ENCODE measurements at places on chromosomes 16 and 17.

GRCh38 chr17:69995476-69995875, 79.5 kb upstream of the KCNJ16 start:
- no peak for DNase-seq

DNA sequence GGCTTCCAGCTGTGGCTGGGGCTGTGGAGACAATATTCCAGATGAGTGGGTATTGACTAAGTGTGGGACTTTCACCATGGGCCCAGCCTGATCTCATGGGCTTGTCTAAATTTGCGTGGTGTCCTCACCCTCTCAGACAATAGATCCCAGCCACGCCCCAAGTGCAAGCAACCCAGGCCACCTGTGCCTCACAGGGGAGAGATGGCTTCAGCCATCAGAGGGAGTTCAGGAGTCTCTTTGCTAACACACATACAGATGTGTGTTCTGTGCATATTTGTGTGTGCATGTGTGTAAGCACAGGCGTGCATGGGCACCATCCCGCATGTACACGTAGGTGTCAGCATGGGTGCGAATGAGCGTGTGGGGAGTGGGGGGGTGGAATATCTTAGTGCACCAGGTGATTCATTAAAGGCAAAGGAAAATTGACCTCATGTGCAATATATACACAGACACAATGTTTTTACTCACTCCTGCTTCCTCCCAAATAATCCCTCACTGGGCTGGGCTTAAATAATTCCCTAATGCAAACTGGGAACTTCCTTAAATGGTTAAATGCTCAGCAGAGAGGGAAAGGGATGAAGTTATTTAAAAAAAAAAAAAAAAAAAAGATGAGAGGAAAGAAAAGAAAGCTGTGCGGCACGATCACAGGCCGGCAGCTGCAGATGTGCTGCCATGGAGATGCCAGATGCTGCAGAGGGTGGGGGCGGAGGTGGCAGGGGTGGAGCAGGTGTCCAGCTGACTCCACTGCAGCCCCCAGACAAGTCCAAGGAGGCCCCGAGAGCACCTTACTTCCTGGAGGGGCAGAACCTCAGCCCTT, 24.0 kb upstream of the CDC42EP4 start:
- no peak for DNase-seq

GRCh38 chr16:71893888-71894228, 1.5 kb upstream of the IST1 start:
- DNase-seq = no peak

DNA sequence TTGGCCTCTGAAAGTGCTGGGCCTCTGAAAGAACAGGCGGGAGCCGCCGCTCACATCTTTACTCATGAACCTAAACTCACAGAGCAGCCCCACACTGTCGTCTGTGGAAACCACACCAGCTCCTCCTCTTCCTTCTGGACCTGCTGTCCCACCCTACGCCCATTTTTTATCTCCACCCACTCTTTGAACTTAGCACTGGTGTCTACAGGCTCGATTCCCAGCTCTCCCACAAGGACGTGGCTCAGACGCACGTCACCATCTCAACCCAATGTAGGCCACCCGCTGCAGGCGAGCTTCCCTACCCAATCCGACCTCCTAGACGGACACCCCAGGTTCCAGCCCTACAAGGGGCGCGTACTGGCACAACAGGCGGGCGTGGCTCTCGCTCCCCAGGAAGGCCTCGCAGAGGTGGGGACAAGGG, 62.2 kb downstream of the NXN start:
- no peak for DNase-seq

- no peak for DNase-seq
Observed at GRCh38 chr17:54849660-54850059, 51.0 kb upstream of the TOM1L1 start.

- DNase-seq = no peak
Observed at GRCh38 chr17:63996430-63997182, 1.5 kb upstream of the PRR29 start.

- no peak for DNase-seq
Observed at GRCh38 chr16:68869492-68870088, 26.3 kb downstream of the TANGO6 start.

All from ACHN (cell line).